ENCODE measurements at places on chromosomes 5 and 9.

- no peak for DNase-seq
Observed at GRCh38 chr9:107138261-107138992, 144.7 kb upstream of the RAD23B start.

GRCh38 chr9:129886226-129887174 is 51.2 kb downstream of the USP20 start:
- DNase-seq = no peak

DNA sequence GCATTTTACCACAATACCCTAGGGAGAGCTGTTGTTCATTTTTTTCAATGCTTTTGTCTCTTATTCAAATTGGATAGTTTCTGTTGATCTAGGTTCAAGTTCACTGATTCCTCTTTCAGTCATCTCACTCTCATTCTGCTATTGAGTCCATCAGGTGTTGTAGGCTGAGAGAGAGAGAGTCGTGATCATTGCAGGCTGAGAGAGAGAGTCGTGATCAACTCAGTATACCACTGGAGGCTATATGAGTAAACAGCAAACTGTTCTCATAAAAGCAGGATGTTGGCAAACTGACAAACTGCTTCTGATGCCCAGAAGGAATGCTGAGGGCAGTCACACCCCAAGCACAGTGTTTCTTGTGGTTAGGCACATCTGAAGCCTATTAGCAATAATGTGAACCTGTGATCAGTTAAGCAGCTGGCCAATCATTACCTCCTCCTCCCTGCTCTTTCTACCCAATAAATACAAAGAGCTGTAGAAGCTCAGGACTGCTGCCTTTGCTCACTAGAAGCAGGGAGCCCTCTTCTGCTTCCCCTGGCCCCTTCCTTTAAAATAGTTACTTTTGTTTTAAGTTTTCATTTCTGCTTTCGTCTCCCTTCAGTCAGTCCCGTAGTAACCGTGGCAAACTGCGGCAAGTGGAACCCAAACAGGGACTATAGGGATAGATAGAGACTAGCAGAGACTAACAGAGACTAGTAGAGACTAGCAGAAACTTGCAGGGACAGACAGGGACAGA is 476.1 kb upstream of the ACO1 start:
- DNase-seq = peak; percentile 8

DNA sequence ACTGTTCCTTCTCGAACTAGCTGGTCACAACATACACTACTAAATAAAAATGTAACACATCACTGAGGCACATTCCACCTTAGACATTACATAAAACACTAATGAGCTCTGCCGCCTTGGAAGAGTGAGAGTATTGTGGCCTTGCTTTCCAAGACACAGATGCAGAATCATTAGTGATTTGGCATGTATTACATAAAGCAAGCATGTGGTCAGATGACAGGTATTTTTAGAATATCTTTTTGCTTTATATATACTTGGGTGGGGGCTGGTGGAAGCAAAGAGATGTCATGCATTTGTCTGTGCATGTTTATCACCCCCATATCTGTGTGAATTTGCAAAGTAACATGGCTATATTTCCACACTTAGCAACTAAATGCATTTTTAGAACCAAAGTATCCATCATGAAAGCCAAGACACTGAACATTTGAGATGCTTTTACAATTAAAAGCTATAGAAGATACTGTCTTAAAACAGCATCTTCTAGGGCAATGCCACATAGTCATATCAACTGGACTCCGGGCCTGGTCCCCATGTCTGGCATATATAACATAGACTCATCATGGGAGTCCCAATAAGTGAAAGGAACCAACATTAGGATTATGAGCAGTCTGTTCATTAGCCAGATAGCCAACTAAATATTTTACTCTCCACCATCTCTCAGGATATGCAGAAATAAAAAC is 213.5 kb downstream of the MEF2C start:
- DNase-seq = no peak

DNA sequence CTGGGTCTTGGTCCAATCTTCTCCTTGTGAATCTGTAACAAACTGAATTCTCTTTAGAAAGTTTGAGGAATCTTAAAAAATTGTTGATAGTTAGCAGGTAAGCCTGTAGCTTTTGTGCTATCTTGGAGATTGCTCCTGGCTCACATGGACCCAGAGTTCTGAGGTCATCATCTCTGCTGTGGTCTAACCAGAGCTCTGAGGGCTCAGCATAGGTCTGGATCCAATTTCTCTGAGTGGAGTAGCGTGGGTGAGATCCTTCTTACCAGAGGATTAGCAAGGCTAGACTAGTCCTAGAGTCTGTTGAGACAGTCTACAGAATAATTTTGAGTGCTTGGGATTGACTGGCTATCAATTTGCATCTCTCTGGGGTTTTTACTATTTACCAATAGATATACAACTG is 60.5 kb upstream of the IL6ST start:
- DNase-seq = peak; percentile 37

- DNase-seq = no peak
Observed at GRCh38 chr5:135857630-135858311, 23.3 kb downstream of the SLC25A48 start.

All from DMS53 (cell line).